ELF-1 (cell line): ENCODE measurements at places on chromosomes 1 and 21.

DNA sequence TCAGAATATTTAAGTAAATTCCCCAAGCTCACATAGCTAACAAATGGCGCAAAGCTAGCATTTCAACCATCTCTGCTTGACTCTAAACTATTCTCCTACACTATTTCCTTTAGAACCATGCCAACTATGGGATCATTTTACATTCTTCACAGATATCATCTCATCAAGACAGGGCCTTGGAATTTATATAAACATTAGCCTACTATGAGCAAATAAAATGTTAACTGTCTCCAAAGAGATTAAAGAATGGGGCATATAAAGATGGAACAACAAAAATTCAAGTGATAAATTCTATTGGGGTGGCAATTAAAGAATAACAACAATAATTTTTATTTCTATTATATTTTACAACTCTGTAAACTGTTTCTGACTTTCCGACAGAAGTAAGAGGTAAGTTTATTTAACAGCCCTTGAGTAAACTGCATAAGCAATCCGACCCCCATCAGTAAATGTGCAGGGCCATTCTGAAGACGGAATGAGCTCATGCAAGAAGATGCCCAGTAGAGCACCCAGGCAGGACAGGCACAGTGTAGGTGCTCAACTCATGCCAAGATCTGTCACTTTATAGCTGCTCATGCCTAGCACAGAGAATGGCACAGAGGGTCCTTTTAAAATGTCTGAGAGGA, 261.9 kb downstream of the VAV3 start:
- DNase-seq, result no peak

GRCh38 chr1:51506537-51506936, 12.5 kb downstream of the EPS15 start:
- no peak for DNase-seq

GRCh38 chr21:35614396-35614921, 445.9 kb downstream of the SETD4 start:
- peak; percentile 44 for DNase-seq

DNA sequence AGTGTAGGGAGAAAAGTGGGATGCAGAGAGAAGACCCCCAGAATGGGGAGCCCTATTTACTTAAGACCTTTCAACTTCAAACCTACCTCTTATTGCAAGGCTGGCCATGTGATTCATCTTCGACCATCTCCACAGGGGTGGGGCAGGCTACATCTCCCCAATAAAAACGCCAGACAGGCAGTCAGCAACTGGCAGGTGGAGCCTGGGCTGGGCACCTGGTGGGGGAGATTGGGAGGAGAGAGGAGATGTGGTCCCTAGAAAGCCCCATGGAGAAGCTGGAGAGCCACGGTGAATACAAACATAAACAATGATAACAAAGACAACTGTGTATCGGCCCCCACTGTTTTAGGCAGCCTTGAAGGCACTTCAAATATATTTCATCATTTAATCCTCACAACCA, 336.7 kb upstream of the PROX1 start:
- DNase-seq, result no peak

DNA sequence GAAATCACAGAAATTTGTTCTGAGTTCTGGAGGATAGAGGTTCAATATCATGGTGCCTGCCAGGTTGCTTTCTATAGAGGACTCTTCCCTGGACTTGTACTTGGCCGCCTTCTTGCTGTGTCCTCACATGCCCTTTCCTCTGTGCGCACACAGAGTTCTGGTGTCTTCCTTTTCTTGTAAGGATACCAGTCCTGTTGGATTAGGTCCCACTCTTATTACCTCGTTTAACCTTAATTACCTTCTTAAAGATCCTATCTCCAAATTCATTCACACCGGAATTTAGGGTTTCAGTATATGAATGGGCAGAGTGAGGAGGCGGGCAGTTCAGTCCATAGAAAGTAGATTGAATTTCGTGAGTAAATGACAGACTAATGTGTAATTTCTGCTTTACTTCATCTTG, 413.9 kb downstream of the NCAM2 start:
- no peak for DNase-seq

- DNase-seq, result no peak
These were observed 46.6 kb downstream of the HIVEP3 start for GRCh38 chr1:41872074-41872473.

- no peak for DNase-seq
These were observed 36.7 kb upstream of the KCNK2 start for GRCh38 chr1:215045698-215046308.
